ENCODE measurements at places on chromosomes 6 and 20. TPM values are rescaled to one million over a fixed set of nuclear protein-coding genes. Genes with fewer than 3 reads are reported as not detected.

- H3K4me3 ChIP-seq, result no peak overlapping the region
- peaks cover 51% of the 10 kb centered on the region for H3K4me1 ChIP-seq
- H3K27me3 ChIP-seq, result no peaks in the 10 kb centered on the region
- H3K36me3 ChIP-seq, result peaks cover 42% of the 10 kb centered on the region
Measured at GRCh38 chr20:1334370-1334731, 5.4 kb upstream of the SDCBP2 start.

- no peak overlapping the region for H3K4me3 ChIP-seq
- H3K27me3 ChIP-seq, result peaks cover 37% of the 10 kb centered on the region
- H3K4me1 ChIP-seq, result peaks cover 2% of the 10 kb centered on the region
- H3K36me3 ChIP-seq, result no peaks in the 10 kb centered on the region
- H3K27ac ChIP-seq, result no peak overlapping the region
- no peak for DNase-seq
Measured at GRCh38 chr20:64158346-64159285, 5.6 kb upstream of the MYT1 start.

DNA sequence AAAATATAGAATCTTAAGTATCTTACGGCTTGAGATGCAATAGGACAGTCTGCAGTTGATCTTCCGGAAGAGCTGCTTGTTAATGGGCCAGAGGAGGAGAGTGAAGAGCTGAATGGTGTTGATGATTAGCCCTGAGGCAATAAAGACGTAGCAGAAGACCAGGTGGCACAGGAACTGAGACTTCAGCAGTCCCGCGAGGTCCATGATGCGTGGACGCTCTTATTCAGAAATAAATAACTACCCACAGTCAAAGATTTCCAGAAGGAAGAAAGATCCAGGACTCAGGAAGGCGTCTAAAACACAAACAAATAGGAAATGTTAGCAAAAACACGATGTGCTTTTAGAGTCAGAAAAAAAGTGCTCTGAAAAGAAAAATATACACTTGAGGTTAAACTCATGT is 41.9 kb downstream of the AGPAT4 start:
- H3K4me3 ChIP-seq, result no peak overlapping the region
- DNase-seq, result no peak
- peaks cover 15% of the 10 kb centered on the region for H3K4me1 ChIP-seq
- H3K36me3 ChIP-seq, result no peaks in the 10 kb centered on the region

Gene PLG
- not detected for total RNA-seq

GRCh38 chr6:164185471-164185871 is 771.0 kb downstream of the QKI start:
- H3K27ac ChIP-seq, result no peak overlapping the region
- H3K27me3 ChIP-seq, result no peaks in the 10 kb centered on the region
- H3K36me3 ChIP-seq, result no peaks in the 10 kb centered on the region
- H3K4me3 ChIP-seq, result no peak overlapping the region

GRCh38 chr6:158043008-158043407 is 61.3 kb downstream of the SYNJ2 start:
- peaks cover 51% of the 10 kb centered on the region for H3K4me1 ChIP-seq
- no peak for DNase-seq
- H3K27ac ChIP-seq, result no peak overlapping the region
- H3K36me3 ChIP-seq, result peaks cover 27% of the 10 kb centered on the region

DNA sequence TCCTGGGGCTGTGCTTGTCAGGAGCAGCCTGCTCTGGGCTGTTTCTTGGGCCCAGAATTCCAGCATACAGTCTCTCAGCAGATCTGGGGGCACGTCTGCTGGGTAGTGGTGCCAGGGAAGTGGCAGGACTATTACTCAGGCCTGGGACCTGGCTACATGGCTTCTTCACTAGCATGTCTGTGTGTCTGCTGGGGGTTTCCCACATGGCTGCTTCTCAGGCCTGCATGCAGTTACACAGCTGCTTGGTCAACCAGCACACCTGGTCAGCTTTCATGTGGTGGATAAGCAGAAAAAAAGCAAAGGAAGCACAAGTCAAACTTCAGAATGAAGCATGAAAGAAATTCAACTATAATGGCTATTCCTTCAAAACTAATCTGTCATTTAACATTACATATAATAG is 316.2 kb upstream of the NOX3 start:
- no peak overlapping the region for H3K27ac ChIP-seq
- DNase-seq, result no peak

DNA sequence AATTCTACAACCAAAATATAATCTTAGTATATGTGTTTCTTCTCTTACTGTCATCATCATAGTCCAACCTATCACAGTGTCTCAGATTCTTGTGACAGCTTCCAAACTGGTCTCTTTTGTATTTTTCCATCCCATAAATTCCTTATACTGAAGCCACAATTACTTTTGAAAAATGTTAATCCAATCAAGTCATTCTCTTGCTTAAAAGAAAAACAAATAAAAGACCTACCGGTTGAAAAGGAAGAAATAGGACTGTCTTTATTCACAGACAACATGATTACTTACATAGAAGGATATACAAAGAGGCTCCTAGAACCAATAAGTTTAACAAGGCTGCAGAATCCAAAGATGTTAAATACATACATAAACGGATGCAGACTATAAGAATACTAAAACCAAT is 339.9 kb downstream of the RNGTT start:
- H3K27ac ChIP-seq, result no peak overlapping the region
- H3K4me1 ChIP-seq, result no peaks in the 10 kb centered on the region
- no peaks in the 10 kb centered on the region for H3K27me3 ChIP-seq
- H3K36me3 ChIP-seq, result no peaks in the 10 kb centered on the region
- H3K4me3 ChIP-seq, result no peak overlapping the region

DNA sequence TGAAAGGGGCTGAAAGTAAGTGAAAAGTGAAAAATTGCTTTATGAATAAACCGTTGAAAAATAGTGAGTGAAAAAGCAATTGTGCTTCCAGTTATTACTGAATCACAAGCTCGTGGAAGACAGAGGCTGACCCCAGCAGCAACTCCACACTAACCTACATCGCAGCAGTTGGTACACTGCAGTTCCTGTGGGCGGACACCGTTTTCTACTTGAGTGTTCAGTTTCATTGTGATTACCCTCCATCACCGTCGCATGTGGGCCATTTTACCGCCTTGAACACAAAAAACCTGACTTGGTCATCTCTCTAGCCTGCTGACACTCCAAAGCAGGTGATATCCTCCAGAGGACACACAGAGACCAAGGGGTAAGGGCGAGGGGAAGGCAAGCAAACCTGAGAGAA is 28.4 kb downstream of the PRDM1 start:
- peak overlapping the region; percentile 46 for H3K4me3 ChIP-seq
- peaks cover 4% of the 10 kb centered on the region for H3K36me3 ChIP-seq
- H3K27me3 ChIP-seq, result peaks cover 16% of the 10 kb centered on the region

DNA sequence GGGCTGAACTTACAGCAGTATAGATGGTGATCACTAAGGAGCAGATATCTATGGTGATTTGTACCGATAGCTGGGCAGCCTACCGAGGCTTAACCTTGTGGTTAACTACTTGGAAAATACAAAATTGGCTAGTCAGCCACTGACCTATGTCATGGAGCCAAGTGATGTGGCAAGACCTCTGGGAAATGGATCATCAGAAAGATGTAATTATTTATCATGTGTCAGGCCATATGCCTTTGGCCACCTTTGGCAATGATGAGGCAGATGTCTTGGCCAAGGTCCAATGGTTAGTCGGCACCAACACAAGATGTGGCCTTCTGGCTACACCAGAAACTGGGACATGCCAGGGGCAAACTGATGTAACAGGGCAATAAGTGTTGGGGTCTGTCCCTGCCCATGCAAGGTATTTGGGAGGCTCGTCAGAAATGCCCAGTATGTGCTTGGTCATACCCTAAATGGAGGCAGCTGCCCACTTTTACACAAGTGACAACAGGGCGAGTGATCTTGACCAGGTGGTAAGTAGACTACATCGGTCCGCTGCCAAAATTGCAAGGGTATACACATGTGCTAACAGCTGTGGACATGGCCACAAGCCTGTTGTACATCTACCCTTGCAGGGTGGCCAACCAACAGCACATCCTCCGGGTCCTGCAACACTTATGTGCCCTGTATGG is 30.1 kb downstream of the HDDC2 start:
- no peak overlapping the region for H3K27ac ChIP-seq
- no peak overlapping the region for H3K4me3 ChIP-seq
- peaks cover 54% of the 10 kb centered on the region for H3K36me3 ChIP-seq
- H3K4me1 ChIP-seq, result peaks cover 3% of the 10 kb centered on the region
- no peak for DNase-seq
- H3K27me3 ChIP-seq, result no peaks in the 10 kb centered on the region

Gene SIRPB2
- total RNA-seq, result not detected

GRCh38 chr20:2418388-2418787 is 37.7 kb downstream of the TGM6 start:
- DNase-seq, result no peak
- H3K36me3 ChIP-seq, result no peaks in the 10 kb centered on the region
- H3K4me3 ChIP-seq, result no peak overlapping the region
- no peak overlapping the region for H3K27ac ChIP-seq
- H3K27me3 ChIP-seq, result peaks cover 15% of the 10 kb centered on the region

Gene LIN28B
- total RNA-seq, result not detected

Gene LPA
- not detected for total RNA-seq

Gene SMLR1
- not detected for total RNA-seq

- no peak overlapping the region for H3K4me3 ChIP-seq
- H3K4me1 ChIP-seq, result peaks cover 11% of the 10 kb centered on the region
- DNase-seq, result no peak
- no peaks in the 10 kb centered on the region for H3K36me3 ChIP-seq
Measured at GRCh38 chr6:43489277-43490072, 12.1 kb downstream of the TJAP1 start.

DNA sequence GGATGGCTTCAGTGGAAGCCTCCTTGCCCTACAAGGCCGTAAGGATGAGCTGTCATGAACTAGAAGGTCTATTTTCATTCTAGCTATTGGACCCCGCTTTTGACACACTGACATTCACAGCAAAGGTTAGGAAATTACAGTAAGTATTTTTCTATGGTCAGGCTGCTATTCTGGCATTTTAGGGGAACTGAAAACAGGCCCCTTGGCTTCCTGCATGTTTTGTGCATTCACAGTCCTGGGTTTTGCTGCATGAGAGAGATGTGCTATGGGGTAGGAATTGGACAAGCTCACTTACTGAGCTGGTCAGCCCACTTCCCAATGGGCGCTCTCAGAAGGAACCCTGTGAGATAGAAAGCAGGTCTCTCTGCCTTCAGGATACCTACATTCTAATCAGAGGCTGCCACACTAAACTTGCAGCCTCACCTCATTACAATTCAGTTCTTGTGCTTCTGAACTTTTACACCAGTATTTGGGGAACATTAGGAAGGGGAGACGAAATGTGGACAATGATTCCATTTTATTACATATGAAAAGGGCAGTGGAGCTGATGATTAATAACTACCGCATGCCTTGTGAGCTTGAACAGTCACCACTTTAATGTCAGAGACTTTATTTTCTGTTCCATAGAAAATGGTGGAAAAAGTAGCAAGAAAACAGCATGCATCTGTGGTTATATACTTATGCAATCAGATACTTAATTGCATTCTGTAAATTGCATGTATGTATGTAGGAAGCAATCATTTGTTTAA is 86.6 kb upstream of the TAB2 start:
- no peaks in the 10 kb centered on the region for H3K27me3 ChIP-seq
- H3K36me3 ChIP-seq, result no peaks in the 10 kb centered on the region
- no peak overlapping the region for H3K4me3 ChIP-seq
- H3K27ac ChIP-seq, result peak overlapping the region; percentile 5
- DNase-seq, result no peak

DNA sequence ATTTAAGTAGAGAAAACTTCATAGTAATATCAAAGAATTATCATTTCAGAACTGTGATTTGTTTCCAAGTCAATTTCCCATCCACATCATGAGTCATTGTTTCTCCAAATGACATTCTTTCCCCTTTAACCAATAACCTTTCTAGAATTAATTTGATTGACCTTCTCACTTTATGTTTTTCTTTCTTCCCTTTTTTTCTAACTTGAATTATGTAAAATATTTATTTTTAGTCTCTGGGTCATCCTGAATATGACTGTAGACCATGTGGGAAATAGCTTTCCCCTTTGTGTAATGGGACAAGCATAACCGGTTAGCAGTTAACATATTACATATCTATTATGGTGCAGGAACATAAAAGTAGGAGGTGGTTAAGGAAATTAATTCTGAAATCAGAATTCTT is 291.1 kb downstream of the GJA1 start:
- H3K27ac ChIP-seq, result no peak overlapping the region
- H3K27me3 ChIP-seq, result no peaks in the 10 kb centered on the region
- H3K36me3 ChIP-seq, result peaks cover 3% of the 10 kb centered on the region
- no peak for DNase-seq
- no peak overlapping the region for H3K4me3 ChIP-seq

DNA sequence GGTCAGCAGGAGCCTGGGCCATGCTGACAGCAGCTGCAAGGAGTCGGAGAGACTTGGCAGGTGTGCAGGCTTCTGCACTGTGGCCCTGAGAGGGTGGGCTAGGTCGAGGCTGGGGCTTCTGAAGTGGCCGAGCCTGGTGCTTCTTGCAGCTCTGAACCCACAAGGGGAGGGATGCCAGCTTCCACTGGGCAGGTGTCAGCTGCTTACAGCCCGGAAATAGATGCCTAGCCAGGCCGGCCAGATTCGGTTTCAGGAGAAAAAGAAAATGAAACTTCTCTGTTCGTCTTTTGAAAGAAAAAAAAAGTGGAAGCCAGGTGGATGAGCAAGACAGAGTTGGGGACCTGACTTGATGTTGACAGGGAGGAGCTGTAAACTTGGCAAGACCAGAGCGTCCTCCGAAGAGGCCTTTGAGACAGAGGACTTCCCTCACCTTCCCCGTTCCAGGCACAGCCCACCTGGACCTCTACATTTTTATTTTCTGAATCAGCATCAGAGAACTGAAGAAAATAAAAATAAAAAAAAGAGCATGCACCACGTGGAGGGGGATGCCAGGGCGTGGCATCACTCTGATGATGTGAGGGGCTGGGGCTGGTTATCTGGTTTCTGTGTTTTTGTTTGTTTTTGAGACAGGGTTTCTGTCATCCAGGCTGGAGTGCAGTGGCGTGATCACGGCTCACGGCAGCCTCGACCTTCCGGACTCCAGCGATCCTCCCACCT is at the start of gene ZBP1:
TSS of gene ZBP1 (minus strand) at position 153 of the 717 bp plus-strand sequence. CDS start at position 22, 131 bp downstream.
- H3K4me3 ChIP-seq, result peak within 1 kb of the TSS; percentile 66
- peaks cover 58% of the 10 kb centered on the region for H3K4me1 ChIP-seq
- no peaks in the 10 kb centered on the region for H3K27me3 ChIP-seq
- peak; percentile 82 for DNase-seq
- peaks cover 11% of the 10 kb centered on the region for H3K36me3 ChIP-seq

GRCh38 chr6:168106633-168107005 is 27.6 kb upstream of the FRMD1 start:
- H3K27ac ChIP-seq, result no peak overlapping the region
- peaks cover 28% of the 10 kb centered on the region for H3K27me3 ChIP-seq
- H3K4me1 ChIP-seq, result no peaks in the 10 kb centered on the region
- no peaks in the 10 kb centered on the region for H3K36me3 ChIP-seq
- DNase-seq, result no peak
- H3K4me3 ChIP-seq, result no peak overlapping the region

All from activated CD8-positive, alpha-beta T cell treated with anti-CD3 and anti-CD28 coated beads for 36 hours (primary cell).